ENCODE measurements at places on chromosomes 6 and 20. TPM values are rescaled to one million over a fixed set of nuclear protein-coding genes. Genes with fewer than 3 reads are reported as not detected.

The PRICKLE4 gene
- 1.4 TPM for total RNA-seq

The MRPS10 gene
- 79.2 TPM for total RNA-seq

The IMPG1 gene
- total RNA-seq = not detected

The HLA-DQB1 gene
- 17.6 TPM for total RNA-seq

The CARMIL1 gene
- total RNA-seq = 21.0 TPM

The IL17A gene
- total RNA-seq = not detected

The CD40 gene
- 7.4 TPM for total RNA-seq

The PPP1R10 gene
- total RNA-seq = 31.6 TPM

The RBBP8NL gene
- total RNA-seq = not detected

The MDFI gene
- total RNA-seq = 415 TPM

The EIF6 gene
- 193 TPM for total RNA-seq

The TMEM151B gene
- total RNA-seq = under 0.01 TPM

The AGPAT4 gene
- total RNA-seq = 2.7 TPM

The NMBR gene
- 0.11 TPM for total RNA-seq

The HSPA12B gene
- not detected for total RNA-seq

The MAP7 gene
- 17.7 TPM for total RNA-seq

The OR2B3 gene
- not detected for total RNA-seq

The MYCT1 gene
- not detected for total RNA-seq

Data from hair follicular keratinocyte (primary cell).